ENCODE measurements at places on chromosomes 1 and 21.
A peak's percentile ranks its signal among the peaks of the same experiment; 100 is the strongest.

DNA sequence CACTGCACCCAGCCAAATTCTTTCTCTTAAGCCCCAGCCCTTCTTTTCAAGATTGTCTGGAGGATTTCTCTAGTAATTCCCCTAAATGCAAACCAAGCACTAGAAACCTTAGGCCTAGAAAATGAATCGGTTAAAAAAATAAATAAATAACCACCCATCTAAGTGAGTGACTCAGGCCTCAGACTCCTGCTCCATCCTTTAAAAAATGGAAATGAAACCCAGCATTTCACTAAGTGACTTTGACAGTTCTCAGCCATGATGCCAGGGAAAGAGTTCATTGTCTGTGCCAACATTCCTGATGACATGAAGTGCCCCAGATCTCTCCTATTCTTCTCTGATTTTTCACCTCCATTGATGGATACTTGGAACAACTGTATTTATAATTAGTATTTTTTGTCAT, 415.2 kb upstream of the DAB1 start:
- DNase-seq: no peak

DNA sequence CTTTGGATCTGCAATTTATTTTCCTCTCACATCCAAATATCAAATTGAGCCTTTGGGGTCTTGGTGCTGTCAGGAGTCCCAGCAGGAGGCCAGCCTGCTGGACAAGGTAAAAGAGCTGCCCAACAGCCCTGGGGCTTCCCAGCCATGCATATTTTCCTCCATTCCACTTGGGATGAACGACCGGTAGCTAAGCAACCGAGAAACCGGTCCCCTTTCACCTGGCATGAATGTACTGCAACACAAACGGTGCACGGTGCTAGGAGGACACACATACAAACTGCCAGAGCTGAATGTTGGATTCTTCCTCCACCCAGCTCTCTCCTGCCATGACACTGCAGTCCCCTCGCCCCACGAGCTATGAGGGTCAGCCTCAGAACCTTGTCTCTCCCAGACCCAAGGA, 42.7 kb downstream of the BCAR3 start:
- DNase-seq: no peak

- DNase-seq: no peak
Observed at GRCh38 chr1:214271174-214271858, 9.6 kb upstream of the SMYD2 start.

DNA sequence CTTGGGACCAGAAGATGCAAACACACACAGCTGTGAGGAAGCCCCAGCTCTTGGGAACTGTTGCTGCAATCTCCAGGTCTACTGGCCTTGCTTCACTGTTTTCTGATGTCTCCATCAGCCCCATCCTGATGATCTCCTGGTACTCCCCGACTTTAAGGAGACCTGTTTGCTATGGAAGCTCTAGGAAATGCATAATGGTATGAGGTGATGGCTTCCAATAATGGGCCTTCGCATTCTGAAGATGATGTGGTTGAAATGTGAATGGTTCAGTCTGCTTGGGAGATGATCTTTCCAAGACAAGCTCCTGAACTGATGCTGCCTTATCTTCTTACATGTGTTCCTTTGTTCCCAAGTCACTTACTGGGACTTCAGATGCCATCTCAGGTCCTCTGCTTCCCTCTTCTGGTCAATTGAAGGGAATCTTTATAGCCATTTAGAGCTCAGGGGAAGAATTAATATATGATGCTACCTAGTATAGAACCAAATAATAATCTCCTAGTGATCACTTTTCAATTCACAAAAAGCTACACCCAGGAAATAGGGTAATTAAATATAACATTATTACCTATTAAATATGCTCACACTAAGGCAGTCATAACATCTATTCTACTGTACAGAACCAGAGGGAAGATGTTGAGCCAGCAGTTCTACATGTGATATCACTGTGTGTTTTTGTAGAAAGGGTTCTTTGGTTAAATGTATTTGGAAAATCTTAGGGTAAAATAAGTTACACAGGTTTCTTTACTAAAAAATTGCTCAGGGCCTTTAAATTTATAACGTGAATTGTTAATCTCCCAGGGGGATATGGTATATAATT, 73.9 kb upstream of the VTCN1 start:
- no peak for DNase-seq

- no peak for DNase-seq
Observed at GRCh38 chr1:167663002-167663772, 33.2 kb downstream of the RCSD1 start.

DNA sequence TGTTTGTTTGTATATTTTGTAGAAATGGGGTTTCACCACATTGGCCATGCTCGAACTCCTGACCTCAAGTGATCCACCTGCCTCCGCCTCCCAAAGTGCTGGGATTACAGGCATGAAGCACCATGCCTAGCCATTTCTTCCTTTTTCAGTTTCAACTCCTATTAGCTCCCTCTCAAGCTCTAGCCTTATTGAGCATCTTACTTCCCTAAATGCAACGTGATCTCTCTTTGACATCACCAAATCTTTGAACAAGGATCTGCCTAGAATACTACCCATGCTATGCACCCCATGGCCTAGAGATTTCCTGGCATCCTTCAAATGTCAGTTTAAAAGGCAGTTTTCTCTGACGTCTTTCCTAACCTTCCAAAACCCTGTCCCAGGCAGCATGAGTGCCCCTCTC, 91.1 kb upstream of the NR5A2 start:
- no peak for DNase-seq

GRCh38 chr21:45283035-45283610, 4.6 kb downstream of the POFUT2 start:
- DNase-seq: no peak

GRCh38 chr1:119068427-119068826, 72.0 kb downstream of the WARS2 start:
- DNase-seq: no peak

DNA sequence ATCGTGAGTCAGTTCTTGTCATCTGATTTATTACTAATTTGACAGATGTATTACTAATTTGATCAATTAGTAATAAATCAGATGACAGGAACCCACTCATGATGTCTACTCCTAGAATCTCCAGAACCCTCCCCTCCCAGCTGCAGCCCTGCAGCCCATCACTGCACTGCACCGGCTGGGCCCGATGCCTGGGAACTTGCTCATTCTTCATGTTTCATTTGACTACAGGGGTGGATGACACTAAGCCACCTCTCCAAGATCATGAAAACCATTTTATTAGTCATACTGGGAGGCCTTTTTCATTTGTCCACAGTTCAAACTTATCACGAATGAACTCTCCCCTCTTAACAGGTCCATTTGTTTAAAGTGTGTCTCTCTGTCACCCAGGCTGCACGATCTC, 41.0 kb downstream of the KCNH1 start:
- no peak for DNase-seq

GRCh38 chr1:81304187-81304586, 496.5 kb upstream of the ADGRL2 start:
- no peak for DNase-seq

DNA sequence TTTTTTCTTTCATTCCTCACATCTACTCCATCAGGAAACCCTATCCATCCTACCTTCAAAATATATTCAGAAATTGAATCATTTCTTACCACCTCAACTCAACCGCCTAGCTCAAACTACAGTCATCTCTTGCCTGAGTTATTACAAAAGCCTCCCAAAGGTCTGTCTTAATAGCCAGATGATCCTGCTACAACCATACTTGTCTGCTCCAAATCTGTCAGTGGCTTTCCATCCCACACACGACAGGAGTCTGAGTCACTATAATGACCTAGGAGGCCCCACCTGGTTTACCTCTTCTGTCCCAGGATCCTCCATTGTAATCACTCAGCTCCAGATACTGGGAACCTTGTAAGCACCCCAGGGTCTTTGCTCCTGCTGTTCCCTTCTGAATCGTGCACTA, 37.1 kb upstream of the IL12RB2 start:
- peak; percentile 28 for DNase-seq

- DNase-seq: no peak
Observed at GRCh38 chr1:45018599-45019230, 6.7 kb downstream of the UROD start.

DNA sequence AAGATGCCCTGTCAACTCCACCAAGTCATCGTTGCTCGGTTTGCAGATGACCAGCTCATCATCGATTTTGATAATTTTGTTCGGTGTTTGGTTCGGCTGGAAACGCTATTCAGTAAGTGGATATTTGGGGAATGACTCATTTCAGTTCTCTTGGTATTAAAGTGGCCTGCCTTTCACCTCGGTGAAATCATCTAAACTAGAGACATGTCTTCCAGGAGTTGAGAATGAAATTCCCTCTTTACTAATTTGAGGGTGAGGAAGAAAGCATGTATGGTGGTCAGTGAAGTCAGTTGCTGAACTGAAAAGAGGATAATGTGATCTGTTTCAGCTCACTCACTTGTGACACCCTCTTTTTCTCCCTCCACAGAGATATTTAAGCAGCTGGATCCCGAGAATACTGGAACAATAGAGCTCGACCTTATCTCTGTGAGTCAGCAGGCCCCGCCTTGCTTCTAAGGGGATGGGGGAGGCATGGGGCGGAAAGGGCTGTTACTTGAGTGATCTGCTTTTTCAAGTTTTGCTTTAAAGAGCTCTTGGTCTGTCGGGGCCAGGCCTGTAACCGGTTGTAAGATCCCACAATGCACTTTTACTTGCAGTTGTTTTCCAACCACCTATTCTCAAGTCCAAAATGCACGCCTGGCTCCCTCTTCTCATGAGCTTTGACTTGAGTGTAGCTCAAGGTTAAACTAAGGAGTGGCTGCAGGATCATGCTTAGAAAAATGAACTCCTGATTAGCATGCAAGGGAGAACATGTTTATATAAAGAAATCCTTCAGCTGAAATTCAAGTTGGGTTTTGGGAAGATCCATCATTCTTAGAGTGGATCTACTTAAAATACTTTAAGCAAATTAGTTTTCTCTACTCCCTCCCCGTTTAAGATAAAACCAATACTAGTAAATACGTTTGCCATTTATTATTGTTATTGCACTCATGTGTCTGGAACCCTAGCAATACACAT, 59.8 kb downstream of the CAPN2 start:
- no peak for DNase-seq

DNA sequence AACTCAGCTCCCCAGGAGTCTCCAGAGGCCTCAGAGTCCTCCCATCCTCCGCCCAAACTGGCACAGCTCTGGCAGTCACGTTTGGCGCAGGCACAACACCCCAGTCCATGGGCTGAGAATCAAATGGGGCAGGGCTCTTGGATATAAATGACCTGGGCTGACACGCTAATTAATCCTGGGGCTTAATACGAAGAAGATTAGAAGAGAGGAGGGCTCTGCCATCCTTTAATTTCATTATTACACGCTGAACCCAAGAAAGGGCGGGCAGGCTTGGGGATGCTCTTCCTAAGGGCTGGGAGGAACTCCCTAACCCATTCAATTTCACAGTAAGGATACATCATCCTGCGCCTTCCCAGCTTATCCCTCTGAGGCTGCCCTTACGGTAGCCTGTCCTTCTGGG, 2.4 kb downstream of the GRIK3 start:
- no peak for DNase-seq

GRCh38 chr1:231508941-231509340, 19.5 kb upstream of the TSNAX start:
- DNase-seq: no peak

GRCh38 chr1:34162852-34163766, 1.9 kb downstream of the CSMD2 start:
- DNase-seq: no peak

DNA sequence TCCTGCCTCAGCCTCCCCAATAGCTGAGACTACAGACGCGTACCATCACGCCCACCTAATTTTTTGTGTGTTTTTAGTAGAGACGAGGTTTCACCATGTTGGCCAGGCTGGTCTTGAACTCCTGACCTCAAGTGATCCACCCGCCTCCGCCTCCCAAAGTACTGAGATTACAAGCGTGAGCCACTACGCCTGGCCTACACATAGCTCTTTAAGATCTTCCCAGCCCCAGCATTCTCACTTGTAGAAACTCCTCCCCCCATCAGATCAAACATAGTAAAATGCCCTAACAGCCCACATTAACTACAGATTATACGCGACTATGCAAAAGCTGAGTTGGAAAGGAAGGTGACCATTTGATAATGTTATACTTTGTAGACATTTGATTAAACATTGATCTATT, 634.8 kb downstream of the MATN1 start:
- DNase-seq: no peak

DNA sequence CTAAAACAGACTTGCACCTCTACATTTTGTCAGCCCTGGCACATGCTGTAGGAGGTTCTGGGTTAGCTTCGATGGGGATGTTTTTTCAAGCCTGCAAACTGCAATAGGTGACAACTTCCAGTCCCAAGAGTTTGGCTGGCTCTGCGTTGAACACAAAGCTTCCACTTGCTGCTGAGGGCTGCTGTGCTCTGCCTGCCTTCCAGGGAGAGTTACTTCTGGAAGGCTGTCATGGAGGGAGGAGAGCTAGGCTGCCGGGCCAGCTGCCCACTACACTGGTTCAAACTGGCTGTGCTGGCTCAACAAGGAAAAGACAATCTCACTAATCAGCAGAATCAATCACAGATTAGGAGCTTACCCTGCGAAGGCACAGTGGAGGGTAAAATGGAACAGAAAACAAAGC, 46.7 kb upstream of the PPP2R5A start:
- no peak for DNase-seq

GRCh38 chr1:117594261-117594990, 11.4 kb upstream of the TENT5C start:
- DNase-seq: no peak

- no peak for DNase-seq
Observed at GRCh38 chr21:34180826-34181359, 107.5 kb downstream of the MRPS6 start.

GRCh38 chr1:104720741-104721140, 971.0 kb downstream of the AMY1C start:
- DNase-seq: no peak

DNA sequence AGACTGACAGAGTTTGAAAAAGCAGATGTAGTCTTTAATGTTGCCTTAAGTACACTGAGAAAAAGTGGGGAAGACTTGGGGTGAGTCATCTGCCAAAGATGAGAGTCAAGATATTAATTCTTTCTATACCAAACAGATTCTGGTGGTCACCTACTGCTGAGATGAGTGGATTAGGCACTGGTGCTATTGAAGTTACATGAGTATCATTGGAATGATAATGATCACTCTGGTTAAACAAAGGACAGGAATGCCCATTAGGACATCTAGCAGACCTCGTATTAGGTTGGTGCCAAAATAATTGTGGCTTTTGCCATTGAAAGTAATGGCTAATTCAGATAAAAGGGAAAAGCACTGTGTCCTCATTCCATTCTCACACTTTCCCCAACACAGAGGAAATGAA, 1588.9 kb downstream of the KCNT2 start:
- no peak for DNase-seq

GRCh38 chr1:235207209-235207565, 46.1 kb upstream of the RBM34 start:
- peak; percentile 38 for DNase-seq

DNA sequence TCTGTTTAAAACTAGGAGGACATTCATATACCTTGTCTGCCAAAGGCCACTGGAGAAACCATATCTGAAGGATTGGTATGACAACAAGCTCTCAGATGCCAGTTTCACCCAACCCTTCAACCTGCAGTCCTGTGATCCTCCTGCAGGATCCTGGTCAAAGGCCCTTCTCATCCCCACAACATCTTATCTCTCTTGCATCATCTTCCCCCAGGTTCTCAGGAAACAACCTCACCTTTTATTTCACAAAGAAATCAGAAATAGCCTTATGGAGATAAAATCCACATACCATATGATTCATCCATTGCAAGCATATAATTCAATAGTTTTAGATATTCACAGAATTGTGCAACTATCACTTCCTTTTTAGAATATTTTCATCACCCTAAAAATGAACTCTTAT, 104.0 kb upstream of the DSCAM start:
- DNase-seq: no peak

GRCh38 chr1:117657031-117657430, 51.2 kb downstream of the TENT5C start:
- no peak for DNase-seq

GRCh38 chr1:84301004-84301784, at the start of gene SAMD13:
TSS of gene SAMD13 (plus strand) at chr1:84301708. CDS start at chr1:84303235, 1,527 bp downstream.
- DNase-seq: no peak
